ENCODE measurements at places on chromosomes 11 and 22.

GRCh38 chr11:68216171-68216938, 3.3 kb upstream of the KMT5B start:
- no peak for DNase-seq

- no peak for DNase-seq
Measured at GRCh38 chr11:30465192-30465591, 121.0 kb downstream of the MPPED2 start.

- no peak for DNase-seq
Measured at GRCh38 chr11:122126024-122126688, 10.1 kb upstream of the BLID start.

DNA sequence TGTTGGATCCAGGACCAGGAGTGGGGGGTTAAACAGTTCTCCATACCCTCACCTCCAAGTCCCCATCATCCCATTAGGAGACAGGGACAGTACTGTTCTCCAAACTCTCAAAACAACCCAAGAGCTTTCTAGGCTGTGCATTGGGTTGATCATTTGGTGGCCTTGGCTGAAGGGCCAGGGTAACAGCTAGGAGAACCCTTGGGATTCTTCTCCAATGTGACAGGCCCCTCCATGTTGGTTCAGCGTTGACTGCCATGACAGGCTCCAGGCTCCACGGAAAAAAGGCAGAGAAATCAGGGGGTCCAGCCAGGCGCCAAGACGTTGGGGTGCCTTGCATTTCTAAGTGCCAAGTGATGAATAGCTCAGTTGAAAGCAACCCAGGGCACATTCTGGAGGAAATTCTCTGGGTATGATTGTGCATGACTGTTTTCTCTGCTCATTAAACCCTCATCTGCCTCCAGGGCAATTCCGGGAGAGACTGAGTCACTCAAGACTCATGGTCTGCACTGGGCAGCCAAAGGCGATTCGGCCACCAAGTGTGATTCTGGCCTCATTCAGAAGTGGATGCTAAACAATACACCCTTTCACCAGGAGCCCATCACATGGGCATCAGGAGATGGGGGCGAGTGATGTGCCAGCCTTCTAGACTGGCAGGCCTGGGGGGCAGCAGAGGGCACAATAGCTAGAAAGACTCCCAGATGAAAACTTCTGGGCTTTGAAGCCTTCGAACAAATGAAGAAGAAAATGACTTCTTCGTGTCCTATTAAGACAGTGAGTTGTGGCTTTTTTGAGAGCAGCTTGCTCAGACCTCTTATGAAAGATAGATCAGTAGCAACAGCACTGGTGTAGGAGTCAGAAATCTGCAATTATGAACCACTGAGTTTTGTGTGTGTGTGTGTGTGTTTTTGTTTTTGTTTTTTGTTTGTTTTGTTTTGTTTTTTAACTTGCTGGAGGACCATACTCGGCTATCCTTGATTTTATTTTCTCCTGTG, 27.7 kb downstream of the CD44 start:
- DNase-seq, result peak; percentile 91

DNA sequence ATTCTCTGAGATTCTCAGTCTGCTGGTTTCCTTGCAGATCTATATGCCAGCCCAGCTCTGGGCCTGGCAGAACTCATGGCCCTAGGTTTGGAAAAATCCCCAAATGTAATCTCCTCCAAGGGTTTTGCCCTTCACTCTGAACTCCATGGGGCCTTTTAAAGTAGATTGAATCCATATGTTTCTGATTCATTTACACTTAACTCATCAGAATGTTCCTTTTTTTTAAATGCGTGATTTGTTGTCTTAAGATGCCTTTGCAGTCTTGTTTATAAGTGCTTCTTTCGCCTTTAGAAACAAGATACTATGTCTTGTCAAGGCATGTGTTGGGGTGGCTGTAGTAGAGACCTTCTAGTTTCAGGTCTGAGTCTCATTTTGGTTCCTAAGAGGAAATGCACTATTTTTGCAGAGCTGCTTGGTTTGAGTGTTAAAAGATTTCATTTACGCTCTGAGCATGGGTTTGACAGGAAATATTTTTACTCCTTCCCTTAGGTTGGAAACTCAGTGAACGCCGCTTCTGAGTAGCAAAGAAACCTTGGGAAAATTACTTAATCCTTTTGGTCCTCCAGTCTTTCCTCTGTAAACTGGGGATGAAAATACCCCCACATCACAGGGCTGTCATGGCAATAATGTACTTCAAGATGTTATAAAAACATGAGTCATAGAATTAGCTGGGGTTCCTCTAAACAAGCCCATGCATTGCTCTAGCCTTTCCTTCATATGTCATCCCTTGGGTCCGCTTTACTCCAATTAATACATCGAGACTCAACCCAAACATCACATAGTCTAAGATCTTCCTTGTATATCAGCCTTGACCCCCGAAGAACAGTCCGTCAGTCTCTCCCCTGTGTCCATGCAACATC, 83.5 kb downstream of the SNX19 start:
- DNase-seq, result no peak

- no peak for DNase-seq
Measured at GRCh38 chr22:50138988-50139387, 31.5 kb upstream of the PANX2 start.

DNA sequence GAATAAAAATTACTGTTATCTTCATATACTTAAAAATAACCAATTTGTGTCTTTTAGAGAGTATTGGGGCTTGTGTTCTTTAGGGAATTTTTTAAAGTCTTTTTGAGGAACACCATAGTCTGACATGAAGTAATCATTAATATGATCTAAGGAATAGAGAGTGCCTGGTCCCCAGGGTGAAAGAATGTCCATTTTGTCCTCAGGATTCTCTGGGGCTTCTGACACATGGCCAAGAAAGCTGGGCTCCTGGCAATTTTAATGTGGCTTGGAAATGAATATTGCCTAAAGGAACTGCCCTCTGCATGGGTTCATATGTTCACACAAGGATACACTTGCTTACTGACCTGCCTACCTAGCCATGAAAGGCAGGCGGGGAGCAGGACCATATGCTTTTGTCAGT, 33.7 kb downstream of the NF2 start:
- DNase-seq, result no peak

DNA sequence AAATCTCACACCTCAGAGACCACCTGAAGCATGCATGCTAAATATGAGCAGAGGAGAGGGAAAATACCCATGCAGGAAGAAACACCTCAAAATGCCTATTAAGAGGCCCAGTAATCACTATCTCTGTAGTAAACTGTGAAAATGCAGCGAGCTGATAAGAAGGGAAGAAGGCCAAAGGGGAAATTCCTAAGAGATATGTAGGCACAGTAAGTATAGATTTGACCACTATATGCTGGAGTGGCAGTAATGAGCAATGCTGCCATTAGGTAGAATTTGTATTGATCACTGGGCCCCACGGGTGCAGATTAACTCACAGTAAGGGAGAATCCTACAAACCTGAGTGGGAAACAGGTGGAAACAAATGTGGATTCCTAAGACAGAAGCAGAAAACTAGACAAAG, 1813.1 kb upstream of the RAG2 start:
- no peak for DNase-seq

- DNase-seq, result no peak
Measured at GRCh38 chr11:69358398-69359020, 64.6 kb downstream of the MYEOV start.

DNA sequence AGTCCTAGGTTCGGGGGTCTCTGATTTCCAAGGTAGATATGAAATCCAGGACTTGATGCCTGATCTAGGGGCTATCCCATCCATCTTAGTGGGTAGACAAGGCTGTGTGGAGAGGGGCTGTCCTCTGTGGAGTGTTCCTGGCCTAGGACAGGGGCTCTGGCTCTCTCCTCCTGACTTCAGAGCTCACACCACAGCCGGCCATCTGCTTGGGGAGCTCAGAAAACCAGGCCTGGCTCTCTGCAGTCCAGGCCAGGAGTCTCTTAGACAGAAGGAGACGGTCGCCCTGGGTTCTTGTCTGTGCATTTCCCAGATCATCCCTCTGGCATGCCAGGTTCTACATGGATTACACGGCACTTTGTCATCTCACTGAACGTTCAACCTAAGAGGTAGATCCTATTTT, 17.9 kb downstream of the TUB start:
- no peak for DNase-seq

- no peak for DNase-seq
Measured at GRCh38 chr22:42475122-42475521, 42.9 kb upstream of the NFAM1 start.

- no peak for DNase-seq
Measured at GRCh38 chr11:76236092-76236999, 30.0 kb upstream of the WNT11 start.

DNA sequence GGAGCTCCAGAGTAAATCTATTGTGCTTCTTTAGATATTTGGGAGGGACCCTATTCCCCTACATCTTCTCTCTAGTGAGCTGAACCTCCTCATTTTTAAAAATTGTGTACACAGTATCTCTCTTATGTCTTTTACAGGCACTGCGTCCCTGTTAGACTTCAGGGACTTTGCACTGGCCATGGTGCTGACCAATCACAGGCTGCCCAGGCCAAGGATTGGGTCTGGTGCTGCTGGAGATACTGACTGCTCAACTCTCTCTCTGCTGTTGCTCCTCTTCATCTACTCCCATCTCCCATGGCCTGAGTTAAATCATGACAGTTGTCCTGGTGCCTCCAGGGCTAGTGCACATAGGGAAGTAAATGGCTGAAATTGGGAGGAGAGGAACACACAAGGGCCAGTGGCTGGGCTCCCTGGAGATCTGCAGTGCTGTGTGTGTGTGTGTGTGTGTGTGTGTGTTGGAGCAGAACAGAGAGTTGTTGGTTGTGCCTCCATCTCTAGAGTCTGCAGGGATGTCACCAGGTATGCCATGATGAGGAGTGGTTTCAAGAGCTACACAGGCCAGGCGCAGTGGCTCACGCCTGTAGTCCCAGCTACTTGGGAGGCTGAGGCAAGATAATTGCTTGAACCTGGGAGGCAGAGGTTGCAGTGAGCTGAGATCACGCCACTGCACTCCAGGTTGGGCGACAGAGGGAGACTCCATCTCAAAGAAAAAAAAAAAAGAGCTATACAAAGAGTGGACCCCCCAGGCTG, 155.3 kb downstream of the ST3GAL4 start:
- DNase-seq, result no peak

GRCh38 chr11:112608509-112608908, 347.8 kb upstream of the PLET1 start:
- no peak for DNase-seq

GRCh38 chr22:38038890-38039812, 18.1 kb upstream of the PICK1 start:
- no peak for DNase-seq

DNA sequence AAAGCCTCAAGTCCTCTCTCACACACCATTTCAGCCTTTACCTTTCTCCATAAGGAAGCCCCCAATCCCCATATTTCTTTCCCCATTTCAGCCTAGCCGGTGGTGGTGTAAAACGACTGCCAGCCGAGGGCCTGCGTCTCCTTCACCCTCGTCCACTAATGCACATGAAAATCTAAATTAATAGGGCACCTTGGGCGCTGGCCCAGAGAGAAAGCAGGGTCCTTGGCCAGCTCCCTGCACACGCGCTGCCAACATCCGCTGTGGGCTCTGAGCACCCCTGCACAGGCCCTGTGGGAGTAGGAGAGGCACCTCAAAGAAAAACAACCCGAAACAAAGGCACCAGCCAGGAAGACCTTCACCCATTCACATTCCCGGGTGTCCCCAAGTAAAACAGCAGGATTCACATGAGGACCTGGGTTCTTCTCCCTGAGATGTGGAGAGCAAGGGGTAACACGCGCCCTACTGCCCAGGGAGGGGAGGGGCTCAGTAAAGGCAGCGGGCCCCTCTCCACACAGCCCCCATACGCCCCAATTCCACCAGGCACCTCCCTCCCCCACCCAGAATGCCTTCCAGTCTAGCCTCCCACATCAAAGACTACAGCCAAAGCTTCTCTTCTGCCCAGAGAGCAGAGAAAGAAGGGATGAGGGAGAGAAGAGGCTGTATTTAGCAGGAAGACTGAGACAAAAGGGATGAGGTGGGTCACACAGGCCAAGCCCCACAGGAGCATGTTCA, 79.0 kb downstream of the MICAL3 start:
- DNase-seq, result no peak

- no peak for DNase-seq
Measured at GRCh38 chr11:97687111-97687510, 1297.3 kb downstream of the JRKL start.

DNA sequence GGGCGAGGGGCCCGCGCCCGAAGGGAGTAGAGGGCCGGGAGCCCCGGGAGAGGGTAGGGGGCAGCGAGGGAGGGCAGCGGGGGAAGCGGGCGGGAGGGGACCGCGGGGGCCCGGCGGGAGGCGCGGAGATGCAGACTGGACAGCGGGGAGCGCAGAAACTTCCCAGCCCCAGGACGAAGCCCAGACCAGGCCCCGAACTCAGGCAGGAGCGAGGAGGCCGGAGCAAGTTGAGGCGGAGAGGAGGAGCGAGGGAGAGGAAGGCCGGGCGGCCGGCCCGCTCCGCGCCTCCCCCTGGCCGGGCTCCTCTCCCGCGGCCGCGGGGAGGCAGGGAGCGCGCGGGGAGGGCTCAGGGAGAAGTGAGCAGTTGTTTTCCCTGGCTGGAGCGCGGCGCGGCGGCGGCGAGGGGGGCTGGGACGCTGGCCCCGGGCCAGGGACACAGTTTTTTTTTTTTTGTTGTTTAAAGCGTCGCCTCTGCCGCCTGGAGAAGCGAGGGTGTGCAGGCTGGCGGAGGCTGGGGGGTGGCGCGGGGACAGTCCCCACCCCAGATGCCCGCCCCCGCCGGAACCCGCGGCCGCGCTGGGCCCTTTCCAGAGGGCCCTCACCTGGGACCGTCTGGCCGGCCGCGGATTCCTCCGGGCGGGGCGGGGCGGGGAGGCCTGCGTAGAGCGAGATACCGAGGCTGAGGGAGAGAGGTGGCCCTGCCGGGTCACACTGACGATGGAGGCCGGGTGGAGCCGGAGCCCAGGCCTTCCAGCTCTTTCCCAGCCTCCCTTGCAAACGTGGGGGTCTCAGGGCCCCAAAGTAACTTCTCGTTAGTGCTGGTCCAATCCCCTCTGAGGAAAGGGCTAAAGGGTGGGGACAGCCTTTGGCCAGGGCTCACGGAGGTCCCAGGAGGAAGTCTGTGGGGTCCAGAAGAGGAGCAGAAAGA, at the start of gene LTBP3:
LTBP3 (minus strand) TSS at position 358 of the 928 bp plus-strand sequence. CDS start 400 bp downstream, outside the sequence.
- no peak for DNase-seq

DNA sequence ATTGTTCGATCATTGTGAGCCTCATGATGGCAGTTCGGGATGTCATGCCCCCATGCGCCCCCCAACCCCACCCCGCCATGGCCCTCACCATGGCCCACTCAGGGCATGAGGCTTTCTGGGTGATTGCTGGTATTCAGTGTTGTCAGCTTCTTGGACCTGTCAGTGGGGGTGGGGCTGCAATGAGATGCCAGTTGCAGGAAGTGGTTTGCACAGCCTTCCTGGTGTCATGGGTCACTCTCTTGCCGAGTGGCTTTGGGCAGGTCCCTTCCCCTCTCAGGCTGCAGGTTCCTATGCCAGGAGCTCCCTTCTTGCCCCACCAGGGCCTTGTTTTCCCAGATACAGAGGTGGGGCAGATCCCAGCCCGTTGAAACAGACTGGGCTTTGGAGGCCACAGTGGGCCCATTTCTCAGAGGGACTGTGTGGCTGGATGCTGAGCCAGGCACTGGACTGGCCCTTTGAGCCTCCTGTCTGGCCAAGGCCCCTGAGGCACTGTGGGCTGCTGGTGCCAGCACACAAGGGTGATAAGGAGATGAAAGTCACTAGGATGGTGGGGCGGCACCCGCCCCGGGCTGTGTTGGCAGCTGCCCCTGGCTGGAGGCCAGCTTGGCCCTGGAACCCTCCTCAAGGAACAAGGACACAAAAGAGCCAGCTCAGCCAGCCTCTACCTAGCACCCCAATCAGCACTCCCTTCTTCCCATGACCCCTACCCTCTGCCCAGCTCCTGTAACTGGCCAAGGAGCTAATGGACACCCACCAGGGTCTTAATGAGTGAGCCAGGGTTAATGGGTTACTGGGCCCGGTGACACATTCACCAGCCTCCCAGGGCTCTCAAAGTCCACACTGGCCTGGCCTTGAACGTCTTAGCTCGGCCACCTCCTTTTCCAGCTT, 1.5 kb upstream of the GGT1 start:
- DNase-seq, result no peak
